ENCODE measurements at places on chromosomes 3 and 15.

- DNase-seq: peak; percentile 93
Measured at GRCh38 chr3:183844606-183845005, 19.2 kb upstream of the MAP6D1 start.

DNA sequence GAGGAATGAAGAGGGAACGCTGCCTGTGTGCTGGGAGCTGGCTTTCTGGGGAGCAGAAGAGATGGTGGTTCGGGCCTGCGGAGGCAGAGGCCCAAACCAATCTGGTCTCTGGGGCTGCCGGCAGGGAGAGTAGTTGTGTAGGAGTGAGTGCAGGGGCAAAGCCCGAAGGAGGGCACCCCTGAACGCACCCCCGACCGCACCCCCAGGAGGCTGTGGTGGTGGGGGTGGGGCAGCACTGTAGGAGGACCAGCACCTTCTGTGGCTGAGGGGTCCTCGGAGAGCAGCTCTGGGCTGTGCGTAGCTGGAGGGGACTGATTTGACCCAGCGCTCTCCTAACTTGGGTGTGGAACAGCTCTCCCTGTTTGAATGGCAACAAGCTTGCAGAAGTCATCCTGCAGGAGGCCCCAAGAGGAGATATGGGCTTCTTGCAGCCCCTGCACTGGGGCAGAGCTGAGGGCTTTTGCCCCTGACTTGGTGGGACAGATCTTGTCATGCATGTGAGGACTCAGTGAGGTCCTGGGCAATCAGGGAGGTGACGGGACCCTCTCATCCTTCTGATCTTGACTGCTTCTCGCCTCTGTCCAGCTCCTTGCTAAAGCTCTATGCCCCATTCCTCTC is 26.1 kb downstream of the C15orf39 start:
- DNase-seq: no peak

- no peak for DNase-seq
Measured at GRCh38 chr15:94965593-94965992, 734.2 kb downstream of the MCTP2 start.

GRCh38 chr3:194128202-194128918 is 7.6 kb upstream of the HES1 start:
- no peak for DNase-seq

DNA sequence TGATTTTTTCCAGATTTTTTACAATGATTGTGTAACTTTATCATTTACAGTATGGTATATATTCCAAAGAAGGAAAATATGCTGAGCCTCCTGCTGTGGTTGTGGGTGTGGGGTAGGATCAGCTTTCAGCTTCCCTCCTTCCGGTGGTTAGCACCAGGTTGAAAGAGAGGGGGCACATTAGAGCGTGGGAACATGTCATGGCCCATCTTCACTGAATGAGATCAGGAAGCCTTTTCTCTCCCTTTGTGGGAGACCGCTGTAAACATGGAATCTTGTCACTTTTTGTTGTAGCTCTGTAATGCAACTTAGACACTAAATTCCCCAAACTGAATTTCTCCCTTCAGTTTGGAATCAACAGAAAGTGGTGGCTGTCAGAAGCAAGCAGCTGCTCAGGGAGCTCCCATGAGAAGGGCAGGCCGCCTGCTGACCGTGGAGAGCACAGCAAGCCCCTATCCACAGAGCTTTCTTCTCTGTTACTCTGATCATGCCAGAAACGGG is 86.7 kb upstream of the LIMD1 start:
- DNase-seq: peak; percentile 68

- no peak for DNase-seq
Measured at GRCh38 chr15:63044077-63044644, 1.6 kb downstream of the TPM1 start.

- DNase-seq: no peak
Measured at GRCh38 chr3:138449490-138449889, 15.1 kb downstream of the ESYT3 start.

GRCh38 chr3:52068730-52069129 is 12.4 kb upstream of the DUSP7 start:
- DNase-seq: no peak

- no peak for DNase-seq
Measured at GRCh38 chr3:12897381-12898289, 56.3 kb upstream of the RPL32 start.

DNA sequence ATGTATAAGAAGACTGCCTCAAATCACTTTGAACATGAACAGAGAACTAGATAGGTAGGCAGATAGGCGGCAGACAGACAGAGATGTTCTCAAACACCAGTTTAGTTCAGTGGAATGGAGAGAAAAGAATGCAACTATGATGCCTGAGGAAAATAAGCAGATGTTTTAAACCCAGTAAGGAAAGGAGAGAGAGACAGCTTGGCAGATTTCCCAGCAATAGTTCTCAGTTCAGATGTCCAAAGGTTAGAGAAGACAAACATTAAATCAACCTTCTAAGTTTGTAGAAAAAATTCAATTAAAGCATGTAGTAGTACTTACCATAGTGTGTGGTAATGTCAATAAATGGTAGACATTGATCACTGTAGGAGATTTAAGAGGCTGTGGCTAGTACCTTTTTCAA is 209.6 kb upstream of the PFN2 start:
- peak; percentile 84 for DNase-seq

DNA sequence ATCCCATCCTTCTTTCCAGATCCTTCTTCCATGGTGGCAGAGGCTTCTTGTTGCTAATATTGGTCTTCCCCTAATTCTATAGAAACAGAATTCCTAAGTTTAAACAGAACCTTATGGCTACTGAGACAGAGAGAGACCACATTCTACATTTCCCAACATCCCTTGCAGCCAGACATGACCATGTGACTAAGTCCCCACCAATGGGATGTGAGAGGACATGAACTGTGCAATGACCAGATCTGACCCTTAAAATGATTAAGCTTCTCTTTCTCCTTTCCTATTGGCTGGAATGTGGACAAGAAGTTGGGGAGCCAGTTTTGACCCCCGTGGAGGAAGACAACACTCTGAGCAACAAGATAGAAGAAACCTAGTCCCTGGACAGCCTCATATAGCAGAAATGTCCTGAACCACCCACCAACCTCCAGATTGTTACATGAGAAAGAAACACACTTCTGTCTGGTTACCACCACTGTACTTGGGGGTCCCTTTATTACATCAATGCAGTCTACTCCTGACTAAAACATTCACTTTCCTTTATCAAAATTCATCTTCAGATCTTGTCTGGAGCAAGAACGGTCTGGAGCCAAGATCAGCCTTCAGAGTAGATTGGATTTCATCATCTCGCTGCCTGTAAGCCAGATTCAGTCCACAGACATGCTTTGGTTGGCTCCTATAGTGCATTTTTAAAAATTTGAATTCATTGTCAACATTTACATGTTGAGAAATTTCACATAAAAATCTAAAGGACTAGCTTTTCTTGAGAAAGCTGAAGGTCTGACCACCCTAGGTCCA is 183.9 kb downstream of the SHQ1 start:
- peak; percentile 90 for DNase-seq

Measured in adipocyte (in vitro differentiated cells).